ENCODE measurements at places on chromosomes 1 and 21. TPM values are rescaled to one million over a fixed set of nuclear protein-coding genes. Genes with fewer than 3 reads are reported as not detected.

The SLC5A9 gene
- total RNA-seq: 4.7 TPM

- no peaks in the 10 kb centered on the region for H3K36me3 ChIP-seq
- no peak within 1 kb of the TSS for H3K27ac ChIP-seq
- peaks cover 5% of the 10 kb centered on the region for H3K4me1 ChIP-seq
- DNase-seq: no peak
Measured at GRCh38 chr1:116110567-116111523, at the start of gene MAB21L3. TSS of gene MAB21L3 (plus strand) at chr1:116111399. CDS start at chr1:116112616, 1,217 bp downstream.

DNA sequence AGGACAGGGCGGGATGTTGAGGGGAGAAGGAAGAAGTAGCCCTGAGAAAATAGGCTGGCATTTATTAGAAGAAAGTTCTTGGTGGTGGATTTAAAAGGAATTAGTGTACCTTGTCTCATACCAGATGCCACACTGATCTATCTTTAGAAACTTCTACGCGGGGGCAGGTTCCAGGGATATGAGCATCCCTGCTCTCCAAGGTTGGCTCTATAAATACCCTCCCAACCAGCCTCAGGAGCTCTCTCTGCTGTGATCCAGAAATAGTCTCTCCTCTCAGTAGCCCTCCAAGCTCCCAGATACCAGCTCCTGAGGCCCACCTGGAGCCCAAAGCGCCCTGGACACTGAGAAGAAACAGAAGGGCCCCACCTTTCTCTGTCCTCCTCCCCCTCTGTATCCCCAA is 128.3 kb upstream of the TNR start:
- no peak for DNase-seq
- H3K4me1 ChIP-seq: no peaks in the 10 kb centered on the region
- no peaks in the 10 kb centered on the region for H3K27me3 ChIP-seq
- H3K36me3 ChIP-seq: no peaks in the 10 kb centered on the region
- no peak overlapping the region for H3K27ac ChIP-seq

GRCh38 chr1:167756730-167757405 is 35.1 kb downstream of the MPZL1 start:
- no peak overlapping the region for H3K4me3 ChIP-seq
- no peaks in the 10 kb centered on the region for H3K27me3 ChIP-seq
- peaks cover 20% of the 10 kb centered on the region for H3K4me1 ChIP-seq
- no peaks in the 10 kb centered on the region for H3K36me3 ChIP-seq
- H3K27ac ChIP-seq: no peak overlapping the region

GRCh38 chr1:157132616-157133167 is 5.5 kb downstream of the ETV3 start:
- peaks cover 84% of the 10 kb centered on the region for H3K36me3 ChIP-seq
- no peaks in the 10 kb centered on the region for H3K27me3 ChIP-seq
- no peak for DNase-seq
- no peak overlapping the region for H3K4me3 ChIP-seq
- H3K27ac ChIP-seq: no peak overlapping the region

DNA sequence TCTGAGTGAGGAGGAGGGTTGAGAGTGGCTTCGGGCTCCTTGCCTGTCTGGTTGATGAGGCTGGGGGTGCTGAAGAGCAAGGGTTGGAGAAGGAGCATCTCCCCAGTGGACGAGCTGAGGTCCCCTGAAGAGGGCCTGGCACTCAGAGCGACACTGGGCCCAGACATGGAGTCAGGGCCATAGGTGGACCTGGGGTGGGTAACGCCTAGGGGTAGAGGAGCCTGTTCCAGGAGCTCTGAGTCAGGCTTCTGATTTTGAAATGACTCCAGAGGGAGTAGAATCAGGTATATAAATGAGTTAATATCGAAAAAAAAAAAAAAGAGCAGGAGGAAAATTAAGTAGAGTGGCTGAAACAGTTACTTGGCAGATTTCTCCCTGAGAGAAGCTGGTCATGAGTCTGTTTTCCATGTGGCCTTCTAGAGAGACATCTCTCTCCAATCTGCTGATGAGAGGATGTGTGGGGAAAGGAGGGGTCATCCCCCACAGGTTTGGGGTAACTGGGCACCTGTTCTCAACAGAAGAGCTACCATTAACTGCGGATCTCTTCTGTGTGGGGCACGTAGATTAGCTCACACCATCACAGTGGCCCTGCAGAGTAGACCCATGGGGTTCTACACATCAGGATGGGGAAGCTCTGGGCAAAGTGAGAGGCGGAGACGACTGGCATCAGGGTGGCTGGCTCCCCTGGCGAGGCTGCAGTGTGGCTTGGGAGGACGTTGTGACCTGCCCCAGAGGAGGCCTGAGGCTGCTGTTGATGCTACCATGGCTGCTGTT is 115.5 kb downstream of the DHRS3 start:
- H3K36me3 ChIP-seq: peaks cover 32% of the 10 kb centered on the region
- H3K27ac ChIP-seq: no peak overlapping the region
- no peak for DNase-seq
- peaks cover 7% of the 10 kb centered on the region for H3K4me1 ChIP-seq
- no peak overlapping the region for H3K4me3 ChIP-seq
- H3K27me3 ChIP-seq: no peaks in the 10 kb centered on the region

GRCh38 chr1:188433425-188433824 is 1604.7 kb downstream of the PLA2G4A start:
- H3K4me1 ChIP-seq: no peaks in the 10 kb centered on the region
- H3K4me3 ChIP-seq: no peak overlapping the region
- no peaks in the 10 kb centered on the region for H3K27me3 ChIP-seq
- H3K27ac ChIP-seq: no peak overlapping the region
- H3K36me3 ChIP-seq: no peaks in the 10 kb centered on the region

The IL10 gene
- total RNA-seq: 0.67 TPM

The KRTAP19-3 gene
- total RNA-seq: not detected

DNA sequence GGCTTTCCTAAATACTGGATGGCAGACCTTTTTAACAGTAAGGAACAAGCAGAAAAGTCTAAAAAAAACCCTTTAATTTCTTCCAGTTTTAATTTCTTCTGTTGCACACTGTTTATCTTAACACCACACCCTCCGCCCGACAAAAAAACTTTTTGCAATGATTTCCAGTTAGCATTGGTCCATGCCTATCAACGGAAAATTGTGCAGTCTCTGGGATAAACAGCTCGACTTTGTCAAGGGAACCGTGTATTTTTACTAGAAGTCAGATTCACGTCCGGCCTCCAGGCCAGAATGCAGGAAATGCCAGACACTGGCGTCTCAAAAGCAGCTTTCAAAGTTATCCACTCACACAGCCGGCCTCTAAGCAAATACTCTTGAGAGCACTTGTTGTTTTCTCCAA is 378 bp upstream of the NUP210L start:
- H3K36me3 ChIP-seq: peaks cover 45% of the 10 kb centered on the region
- H3K4me3 ChIP-seq: peak overlapping the region; percentile 52
- H3K27me3 ChIP-seq: no peaks in the 10 kb centered on the region

The SH2D2A gene
- 3.8 TPM for total RNA-seq

GRCh38 chr1:200512191-200512590 is 102.4 kb upstream of the ZNF281 start:
- no peak for DNase-seq
- no peaks in the 10 kb centered on the region for H3K4me1 ChIP-seq
- H3K36me3 ChIP-seq: no peaks in the 10 kb centered on the region
- H3K27ac ChIP-seq: no peak overlapping the region
- no peak overlapping the region for H3K4me3 ChIP-seq

The PDXK gene
- total RNA-seq: 280 TPM

DNA sequence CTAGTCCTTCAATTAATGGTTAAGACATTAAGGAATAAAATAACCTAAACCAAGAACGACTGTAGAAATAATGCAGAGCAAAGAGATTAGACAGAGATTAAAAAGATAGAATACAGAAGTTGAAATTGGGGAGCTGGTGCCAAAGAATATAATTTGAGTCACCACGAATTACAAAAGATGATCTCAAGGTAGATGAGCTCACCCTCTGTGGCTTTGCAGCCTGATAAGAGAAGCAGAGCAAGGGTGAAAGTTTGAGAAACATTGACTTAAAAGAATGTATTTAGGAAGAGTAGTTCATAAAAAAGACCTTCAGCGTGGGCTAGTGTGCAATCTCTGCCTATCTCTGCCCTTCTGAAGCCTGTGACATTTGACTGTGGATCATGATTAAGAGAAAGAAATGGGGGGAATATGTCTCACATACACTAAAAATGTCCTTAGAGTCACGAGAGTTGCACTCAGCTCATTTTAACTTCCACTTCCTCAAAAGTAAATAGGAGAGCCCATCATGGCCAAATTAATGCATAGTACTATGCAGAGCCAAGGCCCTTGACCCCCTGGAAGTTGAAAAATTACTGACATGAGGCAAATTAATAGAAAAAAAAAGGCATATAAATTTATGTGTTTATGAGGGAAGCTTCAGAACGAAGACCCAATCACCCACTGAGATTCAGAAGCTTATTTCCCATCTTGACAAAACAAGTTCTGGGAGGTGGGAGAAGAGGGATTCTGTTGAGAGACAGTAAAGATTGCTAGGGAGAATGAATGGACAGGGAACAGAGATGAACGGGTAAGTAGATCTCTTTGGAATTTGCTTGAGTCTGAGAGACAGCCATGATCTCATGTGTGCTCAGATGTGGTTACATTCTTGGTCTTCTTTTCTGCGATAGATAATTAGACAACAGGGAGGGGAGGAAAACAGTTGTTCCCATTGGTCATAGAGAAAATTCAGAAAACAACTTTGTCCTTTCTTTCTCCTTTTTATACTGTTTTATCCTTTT is 395.4 kb upstream of the LRRC7 start:
- H3K27ac ChIP-seq: no peak overlapping the region
- no peaks in the 10 kb centered on the region for H3K4me1 ChIP-seq
- no peaks in the 10 kb centered on the region for H3K36me3 ChIP-seq
- no peak overlapping the region for H3K4me3 ChIP-seq

DNA sequence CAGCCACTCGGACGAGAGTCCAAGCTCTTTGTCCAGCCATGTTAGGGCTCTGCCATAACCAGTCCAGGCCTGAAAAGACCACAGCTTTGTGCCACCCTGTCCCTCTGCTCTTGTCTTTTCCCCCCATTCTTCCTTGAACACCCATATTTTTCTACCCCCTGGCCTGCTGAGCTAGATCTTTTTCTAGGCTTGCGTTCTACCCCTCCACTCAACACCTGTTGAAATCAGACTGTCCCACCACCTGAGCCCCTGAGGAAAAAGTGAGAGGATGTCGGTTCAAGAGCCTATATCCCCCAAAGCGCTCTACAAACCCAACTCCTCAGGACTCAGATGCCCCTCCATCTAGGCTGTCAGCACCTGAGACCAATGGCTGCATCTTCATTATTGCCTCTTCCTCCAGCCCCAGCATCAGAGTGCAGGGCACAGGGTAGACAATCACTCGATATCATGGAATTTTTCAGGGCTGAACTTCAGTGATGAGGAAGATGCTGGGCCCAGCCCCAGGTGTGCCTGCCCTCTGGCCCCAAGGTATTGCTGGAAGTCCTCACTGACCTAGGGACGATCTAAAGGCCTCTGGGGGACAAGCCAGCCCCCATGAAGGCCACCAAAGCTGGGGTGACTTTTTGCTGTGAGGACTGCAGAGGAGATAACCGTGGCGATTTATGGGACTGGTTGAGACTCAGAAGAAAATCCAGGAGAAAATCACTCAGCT is 75.3 kb downstream of the CD247 start:
- H3K36me3 ChIP-seq: no peaks in the 10 kb centered on the region
- H3K4me3 ChIP-seq: no peak overlapping the region
- no peak overlapping the region for H3K27ac ChIP-seq
- DNase-seq: no peak
- H3K4me1 ChIP-seq: peaks cover 19% of the 10 kb centered on the region

DNA sequence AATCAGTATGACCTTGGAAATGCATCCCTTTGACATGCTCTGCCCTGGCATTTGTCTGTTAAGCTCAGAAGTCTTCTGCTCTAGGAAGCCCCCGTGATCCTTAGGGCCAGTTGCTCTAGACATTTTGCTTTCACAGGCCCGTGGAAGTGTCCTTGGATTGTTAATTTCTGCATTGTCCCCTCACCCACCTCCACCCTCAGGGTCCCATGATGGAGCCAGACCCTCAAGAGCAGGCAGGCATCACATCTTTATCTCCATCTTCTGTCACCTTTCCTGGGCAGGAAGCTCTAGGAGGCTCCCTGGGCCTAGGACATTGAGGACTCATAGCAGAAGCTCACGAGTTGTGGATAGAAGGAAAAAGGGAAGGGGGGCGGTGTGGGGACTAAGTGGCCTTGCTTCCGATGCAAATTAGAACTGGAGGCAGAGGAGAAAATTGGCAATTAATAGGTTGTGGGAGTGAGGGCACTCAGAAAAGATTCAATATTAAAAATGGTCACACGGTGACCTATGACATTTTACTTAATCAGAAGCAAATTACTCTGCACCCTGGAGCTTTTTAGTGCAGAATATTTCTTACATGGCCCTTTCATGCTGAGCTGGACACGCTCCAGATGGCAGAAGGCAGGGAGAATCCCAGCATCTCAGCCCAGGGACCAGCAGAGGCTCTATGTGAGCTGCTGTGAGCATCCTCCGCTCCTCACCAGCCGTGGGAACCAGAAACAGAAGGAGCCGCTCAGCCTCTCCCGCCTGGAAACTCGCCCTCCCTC is 185.0 kb downstream of the MATN1 start:
- H3K4me3 ChIP-seq: no peak overlapping the region
- no peaks in the 10 kb centered on the region for H3K27me3 ChIP-seq
- no peaks in the 10 kb centered on the region for H3K4me1 ChIP-seq
- no peaks in the 10 kb centered on the region for H3K36me3 ChIP-seq
- no peak for DNase-seq
- H3K27ac ChIP-seq: no peak overlapping the region

GRCh38 chr21:17532292-17532691 is 19.4 kb downstream of the CXADR start:
- H3K4me1 ChIP-seq: peaks cover 8% of the 10 kb centered on the region
- no peak overlapping the region for H3K27ac ChIP-seq
- no peaks in the 10 kb centered on the region for H3K36me3 ChIP-seq
- H3K27me3 ChIP-seq: no peaks in the 10 kb centered on the region
- no peak for DNase-seq

The KLHDC9 gene
- total RNA-seq: 3.2 TPM

- no peak for DNase-seq
- H3K27ac ChIP-seq: no peak overlapping the region
- H3K4me1 ChIP-seq: no peaks in the 10 kb centered on the region
- H3K4me3 ChIP-seq: no peak overlapping the region
Measured at GRCh38 chr1:238248356-238248755, 357.6 kb upstream of the ZP4 start.

The OLFM3 gene
- total RNA-seq: not detected

All from upper lobe of right lung (tissue), 1 donor.